ENCODE measurements at places on chromosomes 3 and 15.

GRCh38 chr3:135917076-135917475 lies 48.5 kb upstream of the PPP2R3A start:
- DNase-seq: no peak

- no peak for DNase-seq
Measured at GRCh38 chr15:26572602-26573350, 200.1 kb downstream of the GABRB3 start.

DNA sequence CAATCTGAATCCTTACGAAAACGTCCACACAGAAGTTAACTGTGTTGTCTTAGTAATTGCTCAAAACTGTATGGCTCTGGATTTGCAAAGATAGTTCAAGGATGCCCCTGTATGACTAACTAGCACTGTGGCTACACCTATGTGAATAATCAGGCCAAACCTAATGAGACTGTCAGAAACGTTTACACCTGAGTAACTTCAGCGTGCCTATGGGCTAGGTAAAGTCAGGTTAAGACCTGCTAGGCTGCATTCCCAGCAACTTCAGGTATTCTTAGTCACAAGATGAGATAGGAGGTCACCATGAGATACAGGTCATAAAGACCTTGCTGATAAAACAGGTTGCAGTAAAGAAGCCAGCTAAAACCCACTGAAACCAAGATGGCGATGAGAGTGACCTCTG lies 87.8 kb upstream of the PLXND1 start:
- DNase-seq: no peak

DNA sequence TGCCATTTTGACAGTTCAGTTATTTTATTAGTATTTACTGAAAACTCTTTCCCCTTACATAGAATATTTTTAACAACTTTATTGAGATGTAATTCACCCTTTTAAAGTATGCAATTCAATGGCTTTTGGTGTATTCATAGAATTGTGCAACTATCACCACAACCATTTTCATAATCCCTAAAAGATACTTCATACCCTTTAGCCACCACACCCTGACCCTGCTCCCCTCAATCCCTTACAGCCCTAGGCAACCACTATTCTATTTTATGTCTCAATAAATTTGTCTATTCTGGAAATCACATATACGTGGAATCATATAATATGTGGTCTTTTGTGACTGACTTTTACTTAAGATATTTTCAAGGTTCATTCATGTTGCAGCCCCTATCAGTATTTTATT lies 29.7 kb downstream of the TEX9 start:
- DNase-seq: no peak

DNA sequence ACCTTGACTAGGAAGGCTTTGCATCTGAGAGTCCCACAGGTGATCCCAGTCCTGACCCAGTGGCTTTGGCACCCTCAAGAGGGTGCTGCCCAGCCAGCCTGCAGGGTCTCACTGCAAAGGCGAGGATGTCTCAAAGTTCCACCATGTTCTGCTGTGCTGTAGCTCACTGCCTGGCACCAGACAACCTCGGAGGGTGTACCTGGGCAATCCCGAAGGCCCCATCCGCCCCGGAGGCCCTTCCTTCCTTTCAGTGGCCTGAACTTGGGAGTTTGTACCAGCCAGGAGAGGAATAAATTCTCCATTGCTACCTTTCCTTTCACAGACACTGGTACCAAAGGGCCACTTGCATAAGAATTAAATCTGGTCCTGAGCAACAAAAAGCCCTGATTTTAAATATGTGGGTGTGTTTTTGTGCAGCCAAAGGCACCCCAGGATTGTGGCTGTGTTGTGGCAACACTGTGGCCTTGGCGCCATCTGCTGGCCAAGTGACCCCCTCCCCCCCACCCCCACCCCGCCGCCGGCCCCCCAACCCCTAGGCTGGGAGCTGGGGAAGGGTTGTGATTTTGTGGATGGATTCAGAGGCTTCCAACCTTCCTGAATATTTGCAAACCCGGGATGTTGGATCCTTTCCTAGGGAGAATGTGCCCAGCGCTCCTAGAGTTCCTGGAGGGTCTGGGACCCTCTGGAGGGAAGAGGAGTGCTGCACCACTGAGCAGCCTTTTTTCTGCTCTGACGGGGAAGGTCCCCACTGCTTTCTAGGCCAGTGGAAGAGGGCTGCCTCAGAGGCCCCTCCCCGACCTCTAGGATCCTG lies 9.7 kb upstream of the PTPN23 start:
- peak; percentile 54 for DNase-seq

GRCh38 chr3:154095832-154096421 lies 25.3 kb upstream of the ARHGEF26 start:
- no peak for DNase-seq
